HCT116 (cell line): ENCODE measurements at places on chromosomes 1 and 21. TPM values are rescaled to one million over a fixed set of nuclear protein-coding genes. Genes with fewer than 3 reads are reported as not detected.

DNA sequence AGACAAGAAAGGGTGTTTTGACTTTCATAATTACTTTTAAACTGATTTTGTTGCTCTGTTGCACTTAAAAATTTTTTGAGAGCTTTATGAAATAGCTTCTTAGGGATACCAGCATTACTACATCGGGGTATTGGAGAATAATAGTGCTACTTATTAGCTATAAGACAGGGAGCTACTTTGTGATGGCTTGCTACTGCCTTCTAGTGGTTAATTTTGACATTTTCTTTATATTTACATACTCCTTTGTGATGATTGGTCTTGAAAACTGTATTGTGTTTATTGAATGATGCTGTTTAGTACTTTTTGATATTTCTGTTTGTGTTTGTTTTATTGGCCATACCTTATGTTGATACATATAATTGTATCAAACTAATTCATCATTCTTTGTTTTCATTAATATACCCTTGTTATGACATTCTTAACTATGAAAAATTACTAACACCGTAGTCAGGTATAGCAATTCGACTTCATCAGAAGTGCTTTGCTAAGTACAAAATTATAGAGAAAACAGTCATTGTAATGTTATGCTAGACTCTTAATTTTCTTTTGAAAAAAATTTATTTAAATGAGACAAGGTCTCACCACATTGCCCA is 85.5 kb downstream of the CLIC4 start:
- no peak overlapping the region for H3K27ac ChIP-seq
- H3K27me3 ChIP-seq: no peaks in the 10 kb centered on the region
- H3K4me1 ChIP-seq: peaks cover 14% of the 10 kb centered on the region
- no peaks in the 10 kb centered on the region for H3K36me3 ChIP-seq

Gene GNL2
- total RNA-seq: 79.2 TPM

DNA sequence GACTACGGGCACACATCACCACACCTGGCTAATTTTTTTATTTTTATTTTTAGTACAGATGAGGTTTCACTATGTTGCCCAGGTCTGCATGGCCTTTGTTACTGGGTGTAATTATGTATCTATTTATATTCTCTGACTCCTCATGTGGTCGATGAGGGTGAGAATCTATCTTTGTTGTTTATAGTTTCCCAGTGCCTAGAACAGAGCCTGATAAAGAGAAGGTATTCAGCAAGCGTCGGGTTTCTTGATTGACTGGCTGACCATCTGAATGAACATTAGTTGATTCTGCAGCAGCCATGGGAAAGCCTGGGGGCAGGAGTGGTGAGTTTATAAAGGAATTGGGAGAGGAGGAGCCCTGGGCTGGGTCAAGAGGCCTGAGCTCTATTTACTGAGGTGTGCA is 28.5 kb downstream of the SERINC2 start:
- no peak for DNase-seq
- no peak overlapping the region for H3K4me3 ChIP-seq
- H3K4me1 ChIP-seq: no peaks in the 10 kb centered on the region
- H3K27me3 ChIP-seq: no peaks in the 10 kb centered on the region
- H3K36me3 ChIP-seq: no peaks in the 10 kb centered on the region
- H3K27ac ChIP-seq: no peak overlapping the region

Gene SMPDL3B
- 16.4 TPM for total RNA-seq

DNA sequence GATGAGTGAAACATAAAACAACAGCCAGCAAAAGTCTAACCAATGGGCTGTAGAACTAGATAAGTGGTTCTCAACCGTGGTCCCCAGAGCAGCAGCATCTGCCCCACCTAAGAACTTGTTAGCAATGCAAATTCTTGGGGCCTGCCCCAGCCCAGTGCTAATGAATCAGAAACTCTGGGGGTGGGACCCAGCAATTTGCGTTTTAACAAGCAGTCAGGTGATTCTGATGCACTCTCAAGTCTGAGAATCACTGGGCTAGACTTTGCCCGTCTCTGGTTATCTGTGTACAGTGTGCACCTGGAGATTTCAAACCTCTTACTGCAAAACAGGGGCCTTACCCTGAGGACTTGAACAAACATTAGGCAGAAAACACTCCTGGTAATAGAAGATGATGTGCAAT is 66.5 kb downstream of the PLXNA2 start:
- H3K36me3 ChIP-seq: no peaks in the 10 kb centered on the region
- no peak for DNase-seq
- peaks cover 8% of the 10 kb centered on the region; the same call in 1 of the 2 replicates for H3K4me1 ChIP-seq
- 0 out of 2 replicates have a peak, but pooled peaks cover 8% of the 10 kb centered on the region for H3K27me3 ChIP-seq
- H3K4me3 ChIP-seq: no peak overlapping the region

- no peak overlapping the region for H3K4me3 ChIP-seq
- H3K27me3 ChIP-seq: no peaks in the 10 kb centered on the region
- no peak for DNase-seq
- no peak overlapping the region for H3K27ac ChIP-seq
- H3K4me1 ChIP-seq: no peaks in the 10 kb centered on the region
These were observed 19.5 kb downstream of the A3GALT2 start for GRCh38 chr1:33301273-33301984.
